ENCODE measurements at places on chromosomes 5 and 9.

- no peak for DNase-seq
Measured at GRCh38 chr9:81150016-81150625, 539.2 kb downstream of the TLE1 start.

GRCh38 chr5:150286820-150287219 is 2.8 kb downstream of the CAMK2A start:
- DNase-seq: no peak

GRCh38 chr5:180784497-180785097 is 18.0 kb downstream of the MGAT1 start:
- DNase-seq: peak; percentile 52

- no peak for DNase-seq
Measured at GRCh38 chr5:105877592-105877991, 1793.1 kb downstream of the EFNA5 start.

DNA sequence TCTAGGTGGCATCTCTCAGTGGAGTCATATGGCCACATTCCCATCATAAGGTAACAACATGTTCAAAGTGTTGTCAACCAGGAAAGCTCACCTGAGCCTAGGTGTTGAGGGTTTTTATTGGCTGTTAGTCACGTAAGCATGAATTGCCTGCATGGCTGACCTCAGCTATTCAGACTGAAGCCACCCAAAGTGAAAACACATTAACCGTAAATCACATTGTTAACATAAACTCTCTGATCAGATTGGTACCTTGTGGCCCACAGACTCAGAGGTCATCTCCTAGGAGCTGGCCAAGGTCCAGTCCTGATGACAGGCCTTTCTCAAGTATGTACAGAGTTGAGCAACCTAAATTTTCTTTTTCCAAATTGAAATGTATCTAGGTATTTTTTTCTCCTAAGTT is 26.7 kb downstream of the SRFBP1 start:
- DNase-seq: no peak

DNA sequence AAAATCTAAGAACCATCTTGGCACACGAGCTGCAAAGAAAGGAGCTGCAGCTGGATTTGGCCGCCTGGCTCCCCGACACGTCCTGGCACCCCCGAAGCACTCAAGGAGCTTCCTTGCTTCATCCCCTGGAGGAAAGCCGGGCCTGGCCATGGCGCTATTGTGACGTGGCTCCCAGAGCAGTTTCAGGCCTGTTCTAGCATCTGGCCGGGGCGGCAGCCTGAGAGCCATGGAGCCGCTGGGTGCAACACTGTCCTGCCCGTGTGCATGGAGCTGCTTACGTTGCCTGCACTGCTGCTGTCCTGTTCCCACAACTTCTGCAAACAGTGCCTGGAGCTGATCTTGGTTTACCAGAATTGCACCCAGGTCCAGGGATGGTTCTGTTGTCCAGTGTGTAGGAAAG is 63.5 kb downstream of the PTPDC1 start:
- no peak for DNase-seq

GRCh38 chr5:31193591-31194467 is at the start of gene CDH6:
TSS of gene CDH6 (plus strand) at chr5:31193686. CDS start at chr5:31267474, 73,788 bp downstream.
- no peak for DNase-seq

GRCh38 chr5:147509710-147510651 is at the start of gene DPYSL3:
TSS of gene DPYSL3 (minus strand) at chr5:147510068. CDS start at chr5:147509858, 210 bp downstream.
- DNase-seq: no peak

DNA sequence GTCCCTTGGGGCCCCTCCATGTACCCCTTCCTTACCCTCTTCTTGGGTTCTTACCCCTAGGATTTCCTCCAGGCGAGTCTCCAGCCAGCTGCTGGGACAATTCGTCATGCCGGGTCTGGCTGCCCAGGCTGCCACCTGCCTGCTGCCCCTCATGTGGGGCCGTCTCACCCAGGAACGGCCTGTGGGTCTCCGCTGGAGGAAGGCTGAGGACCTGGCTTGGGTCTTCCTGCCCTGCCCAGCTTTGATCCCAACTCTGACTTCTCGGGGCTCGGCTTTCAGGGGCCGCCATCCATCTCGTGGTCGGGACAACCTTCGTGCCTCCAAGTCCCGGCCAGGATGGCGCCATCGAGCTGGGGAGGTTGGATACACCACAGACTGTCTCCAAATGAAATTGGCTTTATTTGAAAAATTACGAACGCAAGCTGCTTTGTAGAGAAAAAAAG is 38.1 kb downstream of the HMCN2 start:
- no peak for DNase-seq

GRCh38 chr5:180832638-180833068 is 28.4 kb downstream of the ZFP62 start:
- no peak for DNase-seq

GRCh38 chr5:176534640-176535039 is 2.6 kb downstream of the RNF44 start:
- DNase-seq: no peak

GRCh38 chr5:176619569-176620332 is 9.8 kb upstream of the GPRIN1 start:
- no peak for DNase-seq

- DNase-seq: no peak
Measured at GRCh38 chr5:116492776-116493175, 81.8 kb downstream of the SEMA6A start.

DNA sequence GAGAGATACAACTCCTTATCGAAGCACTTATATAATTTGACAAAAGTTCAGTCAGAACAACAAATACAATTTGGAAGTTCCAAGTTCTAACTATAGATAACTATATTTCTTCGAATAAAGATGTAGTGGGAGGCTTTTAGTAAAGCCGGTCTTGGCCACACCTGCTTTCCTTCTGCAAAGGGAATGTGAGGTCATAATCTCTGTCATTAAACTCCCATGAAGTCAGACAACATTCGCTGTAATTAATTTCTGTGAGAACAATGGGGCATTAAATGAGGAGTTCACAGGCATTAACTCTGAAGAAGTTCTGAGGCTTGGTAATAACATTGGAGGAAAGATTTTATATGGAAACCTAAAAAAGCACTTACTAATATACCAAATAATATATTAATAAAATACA is 67.5 kb downstream of the MCTP1 start:
- no peak for DNase-seq

GRCh38 chr5:169695025-169695625 is 58.0 kb downstream of the DOCK2 start:
- no peak for DNase-seq

DNA sequence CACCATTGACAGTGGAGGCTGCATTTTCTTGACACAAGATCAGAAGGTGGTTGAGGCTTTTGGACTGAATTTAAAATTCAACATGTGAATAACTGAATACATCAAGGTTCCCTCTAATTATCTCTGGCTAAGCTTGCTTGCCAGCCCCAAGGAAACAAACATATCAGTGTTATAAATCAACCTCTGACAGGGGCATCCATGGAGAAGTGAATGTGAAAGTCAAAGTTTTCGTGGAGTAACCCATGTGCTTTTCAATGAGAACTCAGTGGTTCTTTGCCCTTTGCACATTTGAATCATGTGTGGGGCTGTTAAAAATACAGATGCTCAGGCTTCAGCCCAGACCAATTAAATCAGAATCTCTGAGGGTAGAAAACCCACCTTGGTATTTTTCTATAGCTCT is 128.9 kb downstream of the LRRC70 start:
- DNase-seq: no peak

DNA sequence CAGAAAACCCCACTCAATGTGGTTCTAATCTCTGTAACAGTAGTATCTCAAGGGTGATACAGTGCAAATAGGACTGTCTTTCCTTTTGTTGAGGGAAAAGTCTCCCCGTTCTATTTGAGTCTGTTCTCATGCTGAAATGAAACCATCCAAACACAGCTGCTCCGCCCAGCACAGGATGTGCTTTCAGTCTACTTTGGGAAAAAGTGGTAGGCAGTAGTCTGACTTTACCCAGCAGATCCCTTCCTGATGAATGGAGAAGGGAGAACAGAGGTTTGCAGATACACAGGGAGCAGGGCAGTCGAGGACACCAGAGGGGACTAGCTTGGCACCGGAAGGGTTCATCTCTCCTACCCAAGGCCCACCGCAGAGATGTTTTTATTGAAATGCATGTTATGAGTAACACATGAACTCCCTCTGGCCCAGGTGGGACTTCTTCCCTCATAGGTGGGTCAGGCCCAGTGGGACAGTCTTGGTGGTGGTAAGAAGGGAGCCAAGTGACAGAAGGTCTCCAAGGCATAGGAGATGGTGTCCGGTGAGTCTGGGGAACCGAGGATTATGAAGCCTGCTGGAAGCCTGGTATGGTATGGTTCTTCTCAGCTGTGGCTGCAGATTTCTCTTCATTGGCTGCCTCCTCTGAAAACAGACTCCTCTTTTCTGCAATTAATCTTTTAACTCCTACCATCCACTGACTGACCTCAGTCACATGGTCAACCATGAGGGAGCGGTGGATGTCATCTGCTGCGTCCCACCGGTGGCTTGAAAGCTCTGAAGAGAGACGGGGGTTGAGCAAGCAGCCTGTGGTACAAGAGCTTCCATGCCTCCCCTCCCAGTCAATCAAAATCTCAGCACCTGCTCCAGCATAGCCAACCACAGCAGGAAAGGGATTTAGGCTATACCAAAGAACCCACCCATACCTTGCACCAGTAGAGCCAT is 3.0 kb downstream of the EIF4EBP3 start:
- no peak for DNase-seq

DNA sequence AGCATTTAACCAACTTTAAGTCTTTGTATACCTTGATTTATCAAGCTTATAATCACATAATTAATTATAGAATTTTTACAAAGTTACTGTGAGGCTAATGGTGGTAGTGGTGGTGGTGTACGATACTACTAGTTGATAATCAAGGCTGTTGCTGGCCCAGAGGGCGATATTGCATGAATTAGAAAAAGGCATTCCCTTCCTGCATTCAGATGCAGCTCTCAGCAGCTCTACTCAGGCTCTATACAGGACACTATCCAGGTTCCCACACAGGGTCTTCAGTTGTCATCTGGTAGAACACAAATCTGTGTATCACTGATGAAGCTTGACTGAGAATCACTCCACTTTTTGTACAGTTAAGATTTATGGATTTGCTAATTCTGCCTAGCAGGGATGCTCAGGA is 562.8 kb upstream of the C9orf72 start:
- no peak for DNase-seq

GRCh38 chr9:9913276-9913832 is 699.4 kb downstream of the PTPRD start:
- DNase-seq: no peak

DNA sequence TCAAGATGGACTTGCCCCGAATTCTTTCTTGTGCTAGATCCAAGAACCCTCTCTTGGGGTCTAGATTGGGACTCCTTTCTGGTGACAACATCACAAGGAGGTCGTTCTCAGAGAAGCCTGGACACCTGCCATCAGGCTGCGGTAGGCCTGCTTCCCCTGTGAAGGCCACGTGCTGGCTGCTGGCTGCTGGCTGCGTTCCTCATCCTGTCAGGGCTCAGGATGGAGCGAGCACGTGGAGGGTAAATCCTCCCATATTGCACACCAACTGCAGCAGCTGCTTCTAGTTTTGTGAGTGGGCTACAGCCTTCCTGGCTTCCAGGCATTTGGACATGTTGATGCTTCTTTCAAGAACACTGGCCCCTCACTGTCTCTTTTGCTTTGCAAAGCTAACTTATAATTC is 95.6 kb downstream of the HSPA4 start:
- DNase-seq: no peak

- no peak for DNase-seq
Measured at GRCh38 chr9:81848472-81848871, 79.8 kb upstream of the SPATA31D4 start.

DNA sequence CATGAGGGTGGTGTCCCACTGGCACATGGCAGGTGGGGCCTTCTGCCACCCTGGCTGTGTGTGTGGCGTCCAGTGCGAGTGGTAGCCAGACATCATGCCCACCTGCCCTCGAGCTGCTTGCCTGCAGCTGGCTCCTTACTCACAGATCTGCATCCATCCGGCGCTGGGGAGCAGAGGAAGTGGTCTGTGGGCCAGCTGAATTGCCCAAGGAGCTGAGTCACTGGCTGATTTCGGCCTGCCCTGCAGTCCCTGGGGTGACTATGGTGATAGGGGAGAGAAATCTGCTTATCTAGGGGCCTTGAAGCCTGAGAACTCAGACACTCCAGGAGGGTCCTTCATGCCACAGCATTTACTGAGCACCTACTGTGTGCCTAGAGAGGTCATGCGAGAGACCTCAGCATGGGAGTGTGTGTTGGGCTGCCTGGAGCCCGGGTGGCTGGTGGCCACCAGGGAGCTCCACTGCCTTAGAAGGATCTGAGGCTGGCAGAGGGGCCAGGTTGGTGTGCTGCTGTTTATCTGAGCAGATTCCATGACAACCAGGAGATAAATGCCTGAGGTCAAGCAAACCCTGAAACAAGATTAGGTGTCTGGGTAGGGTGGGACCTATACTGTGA is 57.1 kb downstream of the SLC22A5 start:
- DNase-seq: no peak

DNA sequence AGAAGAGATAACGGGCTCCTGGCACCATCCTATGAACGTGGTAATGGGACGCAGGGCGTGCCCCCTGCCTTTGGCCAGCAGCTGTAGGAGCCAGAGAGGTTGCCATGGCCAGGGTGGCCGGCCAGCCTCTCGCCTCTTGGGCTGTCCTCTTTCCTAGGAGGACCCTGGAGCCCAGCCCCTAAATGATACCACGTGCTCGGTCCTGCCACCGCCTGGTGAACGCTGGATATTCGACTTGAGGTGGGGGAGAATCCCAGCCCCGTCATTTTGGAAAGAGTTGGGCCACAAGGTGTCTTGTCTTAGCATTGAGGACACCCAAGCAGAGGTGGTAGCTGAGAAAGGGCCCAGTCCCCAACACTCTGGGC is 391 bp upstream of the NRG2 start:
- DNase-seq: no peak

DNA sequence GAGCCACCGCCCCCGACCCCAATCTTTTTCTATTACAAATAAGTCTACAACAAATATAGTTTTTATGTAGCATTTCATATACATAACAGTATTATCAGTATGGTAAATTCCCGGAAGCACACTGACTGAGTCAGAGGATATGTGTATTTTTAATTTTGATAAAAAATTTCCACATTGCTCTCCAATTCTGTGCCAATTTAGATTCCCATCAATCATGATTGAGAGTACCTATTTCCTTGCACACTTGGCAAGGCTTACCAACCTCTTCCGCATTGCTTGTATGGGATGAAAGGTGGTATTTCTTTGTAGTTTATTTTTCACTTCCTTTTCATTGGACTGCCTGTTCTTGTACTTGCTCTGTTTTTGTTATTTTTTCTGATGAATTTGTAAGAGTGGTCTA is 204.6 kb downstream of the RFX3 start:
- no peak for DNase-seq

DNA sequence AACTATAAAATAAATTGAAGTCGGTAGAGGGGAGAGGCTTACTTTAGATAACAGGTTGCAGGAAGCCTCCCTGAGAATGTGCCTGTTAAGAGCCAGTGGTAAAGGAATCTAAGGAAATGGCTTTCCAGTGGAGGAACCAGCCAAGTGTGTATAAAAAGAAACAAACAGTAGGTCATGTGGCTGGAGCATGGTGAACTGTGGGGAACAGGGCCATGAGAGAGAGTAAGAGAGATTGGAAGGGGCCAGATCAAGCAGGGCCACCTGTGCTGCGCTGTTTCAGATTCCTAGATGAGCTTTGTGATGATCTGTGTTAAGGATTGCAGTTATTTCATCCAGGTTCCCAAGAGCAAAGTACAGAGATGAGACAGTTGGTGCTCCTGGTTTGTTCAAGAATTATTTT is 152.7 kb upstream of the SGCD start:
- DNase-seq: no peak

Measured in stimulated activated CD8-positive, alpha-beta memory T cell treated with anti-CD3 and anti-CD28 coated beads, Interleukin-4, amount 100 ng/mL, for 1 hour (primary cell).